ENCODE measurements at places on chromosomes 4 and X.

DNA sequence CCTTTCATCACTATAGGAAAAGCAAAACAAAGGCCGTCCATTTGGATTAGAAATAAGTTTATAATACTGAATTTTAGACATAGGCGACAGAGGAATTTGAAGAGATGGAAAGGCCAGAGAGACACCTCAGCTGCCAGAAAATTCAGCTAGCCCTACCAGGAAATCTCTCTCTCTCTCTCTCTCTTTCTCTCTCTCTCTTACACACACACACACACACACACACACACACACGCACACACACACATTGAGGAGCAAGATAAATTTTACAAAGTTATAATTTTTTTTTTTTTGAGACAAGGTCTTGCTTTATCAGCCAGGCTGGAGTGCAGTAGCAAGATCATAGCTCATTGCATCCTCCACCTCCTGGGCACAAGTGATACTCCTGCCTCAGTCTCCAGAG lies 1.4 kb downstream of the XK start:
- H3K27me3 ChIP-seq = no peaks in the 10 kb centered on the region
- H3K27ac ChIP-seq = peak overlapping the region; percentile 88
- H3K36me3 ChIP-seq = no peaks in the 10 kb centered on the region
- no peak overlapping the region for H3K4me3 ChIP-seq
- peaks cover 9% of the 10 kb centered on the region for H3K4me1 ChIP-seq

- H3K27ac ChIP-seq = no peak overlapping the region
- no peak overlapping the region for H3K4me3 ChIP-seq
- no peaks in the 10 kb centered on the region for H3K4me1 ChIP-seq
Measured at GRCh38 chrX:7950865-7951264, 23.7 kb upstream of the PNPLA4 start.

DNA sequence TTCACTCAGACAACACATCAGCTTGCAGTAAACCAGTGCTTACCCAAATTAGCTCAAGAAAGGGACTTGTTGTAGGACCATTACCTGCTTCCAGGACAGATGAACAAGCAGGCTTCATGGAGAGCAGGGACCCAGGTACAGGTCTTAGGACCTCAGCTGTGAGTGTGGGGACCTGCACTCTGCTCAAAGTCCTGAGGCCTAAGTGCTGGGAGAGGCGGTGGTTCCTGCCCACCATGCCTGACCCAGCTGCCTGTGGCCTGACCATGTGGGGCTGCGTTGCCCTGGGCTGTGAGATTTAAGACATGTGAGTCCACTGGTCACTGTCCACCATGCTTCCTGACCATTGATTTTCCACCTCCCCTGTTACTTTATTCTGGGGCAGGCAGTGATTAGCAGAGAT lies 140.2 kb downstream of the DCLK2 start:
- peaks cover 10% of the 10 kb centered on the region for H3K4me1 ChIP-seq
- DNase-seq = no peak
- H3K27me3 ChIP-seq = no peaks in the 10 kb centered on the region

DNA sequence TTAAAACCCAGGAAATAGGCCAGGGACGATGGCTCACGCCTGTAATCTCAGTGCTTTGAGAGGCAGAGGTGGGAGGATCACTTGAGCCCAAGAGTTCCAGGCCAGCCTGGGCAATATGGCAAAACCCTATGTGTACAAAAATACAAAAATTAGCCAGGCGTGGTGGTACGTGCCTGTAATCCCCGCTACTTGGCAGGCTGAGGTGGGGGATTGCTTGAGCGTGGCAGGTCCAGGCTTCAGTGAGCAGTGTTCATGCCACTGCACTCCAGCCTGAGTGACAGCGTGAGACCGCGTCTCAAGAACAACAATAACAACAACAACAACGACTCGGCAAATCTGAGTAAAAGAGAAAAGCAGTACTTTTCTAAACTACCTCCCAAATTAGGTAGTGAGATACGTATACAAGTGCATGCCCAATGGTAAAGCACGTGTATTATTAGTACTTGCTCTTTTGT lies 13.0 kb upstream of the NDUFC1 start:
- no peak for DNase-seq
- no peaks in the 10 kb centered on the region for H3K36me3 ChIP-seq
- H3K27ac ChIP-seq = no peak overlapping the region
- H3K4me3 ChIP-seq = no peak overlapping the region
- no peaks in the 10 kb centered on the region for H3K27me3 ChIP-seq
- H3K4me1 ChIP-seq = peaks cover 32% of the 10 kb centered on the region

Measured in body of pancreas (tissue), 4 donors.